Right renal cortex interstitium (tissue), 3 donors: ENCODE measurements at places on chromosomes 7 and 10.

DNA sequence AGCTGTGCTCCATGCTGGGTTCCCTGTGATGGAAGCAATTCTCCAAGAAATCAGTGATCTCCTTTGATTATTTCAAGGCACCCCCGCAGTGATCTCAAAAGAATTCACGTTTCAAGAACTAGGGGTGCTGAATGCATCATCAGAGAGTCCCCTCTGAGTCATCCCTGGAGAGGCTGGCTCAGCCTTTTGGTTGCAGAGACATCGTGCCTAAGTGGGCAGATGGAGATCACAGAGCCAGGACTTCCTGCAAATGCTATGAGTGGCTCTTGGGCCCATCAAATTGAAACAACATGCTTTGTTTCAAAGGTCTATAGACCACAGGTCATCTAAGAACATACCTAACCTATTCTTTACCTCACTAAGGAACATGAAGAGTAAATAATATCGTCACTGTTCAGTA, 41.5 kb upstream of the PLEKHA1 start:
- DNase-seq: no peak

DNA sequence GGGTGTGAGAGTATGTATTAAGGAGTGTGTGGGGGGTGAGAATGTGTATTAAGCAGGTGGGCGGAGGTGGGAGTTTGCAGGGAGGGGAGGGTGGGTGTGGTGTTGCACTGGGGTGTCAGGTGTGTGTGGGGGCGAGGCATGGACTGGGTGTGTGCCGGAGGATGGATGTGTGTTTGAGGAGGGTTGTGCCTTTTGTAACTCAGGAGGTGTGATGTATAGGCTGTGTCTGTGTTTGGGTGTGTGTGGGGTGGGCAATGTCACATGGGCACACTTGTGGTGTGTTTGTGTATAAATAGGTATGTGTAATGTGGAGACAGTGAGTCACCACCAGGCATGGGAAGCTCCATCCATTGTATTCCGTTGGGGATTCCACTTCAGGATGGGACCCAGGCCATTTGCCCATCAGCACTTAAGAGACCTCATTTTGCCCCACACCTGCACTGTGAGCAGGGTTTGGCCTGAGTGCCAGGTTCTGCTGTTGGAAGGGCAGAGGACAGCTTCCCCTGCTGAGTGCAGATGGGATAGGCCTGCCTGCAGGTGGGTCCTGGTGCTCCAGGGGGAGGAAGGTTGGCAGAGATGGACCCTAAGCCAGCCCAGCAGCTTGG, 5.8 kb downstream of the UNC5B start:
- DNase-seq: no peak

- DNase-seq: no peak
These were observed 369.4 kb downstream of the INHBA start for GRCh38 chr7:41333511-41333910.

GRCh38 chr10:98135222-98135899, 904 bp downstream of the R3HCC1L start:
- no peak for DNase-seq

DNA sequence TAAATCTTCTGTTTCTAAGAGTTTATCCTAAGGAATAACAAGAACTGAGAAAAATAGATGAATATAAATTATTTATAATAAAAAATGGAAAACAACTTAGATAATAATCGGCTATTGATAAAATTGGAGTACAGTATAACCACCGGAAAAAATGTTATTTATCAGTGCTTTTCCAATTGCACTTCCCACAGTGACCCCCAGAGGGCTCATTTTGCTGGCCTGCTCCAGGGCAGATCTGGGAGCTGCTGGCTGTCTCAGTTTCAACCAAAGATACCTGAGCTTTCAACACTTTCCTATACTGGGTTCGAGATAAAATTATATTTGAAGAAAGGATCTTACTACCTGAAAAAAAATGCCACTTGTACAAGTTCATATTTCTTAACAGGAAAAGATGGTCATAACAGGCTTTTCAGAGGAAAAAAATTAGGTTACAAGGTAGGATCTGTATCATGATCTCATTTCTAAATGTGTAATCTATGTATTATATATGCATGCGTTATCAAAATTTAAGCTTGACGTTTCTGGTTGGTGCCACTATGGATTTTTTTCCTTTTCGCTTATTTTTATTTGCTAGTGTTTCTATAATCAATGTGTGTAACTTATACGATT, 165.7 kb downstream of the NPSR1 start:
- DNase-seq: peak; percentile 9

DNA sequence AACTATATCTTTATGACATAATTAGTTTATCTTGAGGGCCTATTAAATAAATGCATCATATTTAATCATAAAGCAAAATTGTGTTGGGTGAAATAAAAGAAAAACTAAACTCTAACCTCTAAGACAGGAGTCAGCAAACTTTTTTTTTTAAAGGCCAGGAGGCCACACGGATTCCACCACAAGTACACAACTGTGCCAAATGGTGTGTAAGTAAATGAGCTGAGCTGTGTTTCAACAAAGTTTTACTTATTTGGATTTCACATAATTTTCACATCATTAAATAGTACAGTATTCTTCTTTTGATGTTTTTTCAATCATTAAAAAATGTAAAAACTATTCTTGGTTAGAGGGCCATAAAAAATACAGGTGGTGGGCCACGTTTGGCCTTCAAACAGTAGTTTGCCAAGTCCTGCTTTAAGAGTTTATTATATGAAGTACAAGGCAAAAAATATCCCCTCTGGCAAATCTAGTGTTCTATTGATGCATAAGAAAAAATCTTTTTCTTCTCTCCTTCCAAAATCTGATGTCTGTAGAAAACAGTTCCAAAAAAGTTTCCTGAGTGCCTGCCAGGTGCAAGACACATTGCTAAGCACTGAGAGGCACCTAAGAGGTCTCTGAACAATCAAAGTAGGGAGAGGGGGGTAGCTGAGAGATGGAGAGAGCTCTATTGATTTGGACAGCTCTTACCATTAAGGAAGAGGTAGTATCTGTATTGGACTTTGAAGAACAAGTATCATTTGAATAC, 26.5 kb upstream of the SPOCK2 start:
- no peak for DNase-seq

DNA sequence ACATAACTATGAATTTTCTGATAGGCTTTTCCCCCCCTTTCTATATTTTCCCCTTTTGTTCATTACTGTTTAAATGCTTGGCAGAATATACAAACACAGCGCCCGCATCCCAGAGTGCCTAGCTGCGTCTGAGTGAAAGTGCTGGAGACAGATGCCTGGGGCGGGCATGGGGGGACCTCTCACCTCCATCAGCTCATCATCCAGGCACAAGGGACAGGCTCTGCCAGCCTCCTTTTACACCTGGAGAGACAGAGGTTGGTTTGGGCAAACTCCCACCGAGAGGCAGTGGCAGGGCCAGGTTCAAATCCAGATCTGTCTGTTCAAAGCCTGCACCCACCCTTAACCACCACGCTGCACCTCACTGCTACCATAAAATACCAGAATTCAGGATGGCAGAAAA, 104.5 kb downstream of the FAM53B start:
- no peak for DNase-seq

DNA sequence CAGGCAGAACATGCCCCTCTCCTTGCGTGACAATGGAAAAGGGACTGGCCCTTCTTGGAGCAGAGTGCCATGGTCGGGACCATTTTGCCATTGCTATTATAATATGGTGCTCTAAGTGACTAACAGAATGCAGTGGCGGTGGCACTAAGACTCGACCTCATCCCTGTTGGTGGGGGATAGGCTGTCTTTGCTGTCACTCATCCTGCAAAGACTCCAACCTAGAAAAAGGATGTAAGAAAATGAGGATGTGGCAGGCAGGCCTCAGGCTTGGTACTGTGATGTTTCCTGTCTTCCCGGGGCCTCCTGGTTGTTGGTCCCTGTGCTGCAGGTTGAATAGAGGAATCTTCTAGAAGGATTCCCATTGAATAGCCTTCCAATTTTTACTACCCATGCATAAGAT, 18.6 kb downstream of the BLNK start:
- DNase-seq: no peak

- DNase-seq: no peak
These were observed 99.6 kb upstream of the GLCCI1 start for GRCh38 chr7:7869036-7869435.

DNA sequence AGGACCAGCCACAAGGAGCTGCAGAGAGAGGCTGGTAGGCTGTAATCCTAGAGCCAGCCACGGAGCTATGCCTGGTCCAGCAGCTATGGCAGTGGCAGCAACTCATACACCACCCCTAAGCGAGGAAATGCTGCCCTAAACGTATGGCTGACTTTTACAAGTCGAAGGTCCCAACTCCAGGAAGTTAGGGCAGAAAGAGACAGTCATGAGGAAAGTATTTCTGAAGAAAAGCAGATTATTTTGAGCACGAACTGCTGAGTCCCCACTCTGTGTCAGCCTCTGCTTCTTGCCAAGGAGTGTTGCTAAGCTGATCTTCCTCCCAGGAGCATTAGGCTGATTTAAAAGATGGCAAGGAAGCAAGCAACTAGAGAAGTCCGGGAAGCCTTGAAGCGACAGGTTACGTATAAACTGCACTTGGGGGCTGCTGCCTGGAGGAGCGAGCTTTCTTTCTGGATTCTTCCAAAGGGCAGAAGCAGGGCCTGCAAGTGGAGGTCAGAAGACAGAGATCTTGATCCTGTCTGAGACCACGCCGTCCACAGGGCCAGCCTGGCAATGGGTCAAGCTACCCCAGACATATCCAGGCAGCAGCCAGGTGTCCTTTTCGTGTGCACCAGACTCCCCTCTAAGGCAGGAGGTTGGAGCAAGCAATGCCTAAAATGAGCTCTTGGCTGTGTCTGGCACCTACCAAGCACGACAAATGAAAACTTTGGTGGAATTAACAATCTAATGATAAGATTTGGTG, 39.4 kb downstream of the PLXNA4 start:
- no peak for DNase-seq

GRCh38 chr10:93702210-93703001, at the start of gene FRA10AC1:
FRA10AC1 (minus strand) TSS chr10:93702592; CDS start chr10:93700106, 2,486 bp downstream.
- DNase-seq: peak; percentile 85

GRCh38 chr7:75885036-75885435, 6.2 kb downstream of the RHBDD2 start:
- no peak for DNase-seq

DNA sequence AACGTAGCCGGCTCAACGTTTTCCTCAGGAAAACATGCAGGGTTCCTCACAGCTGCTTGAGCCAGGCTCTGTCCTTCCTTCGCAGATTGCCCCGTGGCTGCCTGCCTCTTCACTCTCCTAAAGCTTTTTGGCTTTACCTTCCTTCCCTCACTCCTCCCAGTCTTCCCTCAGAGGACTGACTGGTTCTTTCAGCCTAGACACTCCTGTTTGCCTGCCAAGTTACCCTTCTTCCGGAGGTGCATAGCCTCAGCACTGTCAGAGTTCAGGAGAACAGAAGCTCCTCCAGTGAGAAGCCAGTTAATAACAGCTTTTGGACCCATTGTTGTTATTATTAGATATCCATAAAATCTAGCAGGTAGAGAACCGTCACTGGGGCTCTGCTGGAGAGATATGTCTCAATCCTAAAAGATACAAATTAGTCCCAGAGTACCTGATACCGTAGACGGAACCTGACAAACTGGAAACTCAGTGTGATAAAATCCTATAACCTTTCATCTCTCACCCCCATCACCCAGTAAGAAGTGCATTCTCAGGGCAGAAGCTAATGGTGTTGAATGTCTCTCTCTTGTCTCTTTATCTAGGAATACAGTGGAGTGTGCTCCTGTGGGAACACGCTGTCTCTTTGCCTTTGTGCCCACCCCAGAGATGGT, 79.6 kb downstream of the SND1 start:
- DNase-seq: no peak

GRCh38 chr7:35729061-35729783, 34.3 kb upstream of the HERPUD2 start:
- no peak for DNase-seq
